ENCODE measurements at places on chromosomes 7 and 10.

DNA sequence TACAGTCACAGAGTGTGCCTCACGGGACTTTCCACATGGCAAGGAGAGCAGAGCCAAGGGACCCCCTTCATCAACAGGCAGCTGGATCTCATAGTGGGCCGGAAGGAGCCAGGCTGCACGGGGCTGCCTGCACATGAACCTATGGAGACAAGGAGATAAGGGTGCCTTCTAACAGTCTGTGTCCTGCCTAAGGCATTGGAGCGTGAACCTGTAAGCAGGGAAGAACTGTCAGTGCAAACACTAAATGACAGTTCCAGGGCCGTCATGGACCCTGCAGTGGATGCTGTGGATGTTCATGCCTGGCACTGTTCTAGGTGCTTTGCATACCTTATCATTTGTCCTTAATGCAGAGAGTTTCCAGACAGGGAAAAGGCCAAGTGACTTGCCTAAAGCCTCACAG is 85.9 kb downstream of the WIPF3 start:
- DNase-seq = no peak

DNA sequence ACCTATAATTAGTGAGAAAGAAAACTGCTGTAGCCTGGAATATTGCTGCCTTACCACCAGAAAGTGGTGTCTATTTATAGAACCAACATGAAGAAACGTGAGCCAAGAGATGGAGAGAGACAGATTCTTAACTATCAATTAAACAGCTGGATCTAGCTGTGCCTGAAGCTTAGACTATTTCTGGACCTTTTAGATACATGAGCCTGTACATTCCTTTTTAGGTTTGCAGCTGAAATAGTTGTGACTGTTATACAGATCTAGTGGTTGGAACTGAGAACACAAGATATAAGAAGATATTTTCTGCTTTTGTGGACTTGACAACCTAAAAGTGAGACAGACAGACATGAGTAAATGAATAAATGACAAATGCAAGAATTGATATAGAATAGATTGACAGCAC is 73.4 kb downstream of the CDK14 start:
- no peak for DNase-seq

DNA sequence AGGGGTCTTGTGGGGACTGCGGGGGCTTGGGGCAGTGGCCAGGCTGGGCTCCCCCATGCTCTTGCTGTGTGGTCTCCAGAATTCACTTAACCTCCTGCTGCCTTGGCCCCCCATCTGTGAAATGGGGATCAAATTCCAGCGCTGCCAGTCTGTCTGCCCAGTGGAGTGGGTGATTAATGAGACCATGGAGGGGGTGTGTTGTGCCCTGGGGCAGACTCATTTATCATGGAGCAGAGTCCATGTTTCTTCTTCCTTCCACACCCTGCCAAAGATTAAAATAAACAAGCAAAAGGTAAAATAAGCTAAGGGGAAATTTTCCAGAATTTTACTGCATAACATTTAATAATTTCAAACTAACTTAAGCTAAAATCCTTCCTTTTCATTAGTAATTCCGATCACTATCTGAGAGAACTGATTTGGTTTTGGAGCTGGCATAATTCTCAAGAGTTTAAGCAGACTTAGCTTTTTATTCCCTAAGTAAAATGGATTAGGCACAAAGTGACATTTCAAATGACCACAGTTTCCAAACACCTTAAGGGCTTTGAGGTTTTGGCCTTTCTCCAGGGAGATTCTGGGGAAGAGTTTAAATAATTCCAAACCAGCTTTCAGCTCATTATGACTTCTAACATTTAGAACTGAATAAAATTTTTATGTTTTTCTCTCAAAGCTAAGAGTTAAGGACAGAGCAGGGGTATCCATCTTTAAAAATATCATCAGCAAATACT is 211.9 kb downstream of the CXCL12 start:
- no peak for DNase-seq

GRCh38 chr7:4100691-4101090 is 581.4 kb upstream of the FOXK1 start:
- no peak for DNase-seq

DNA sequence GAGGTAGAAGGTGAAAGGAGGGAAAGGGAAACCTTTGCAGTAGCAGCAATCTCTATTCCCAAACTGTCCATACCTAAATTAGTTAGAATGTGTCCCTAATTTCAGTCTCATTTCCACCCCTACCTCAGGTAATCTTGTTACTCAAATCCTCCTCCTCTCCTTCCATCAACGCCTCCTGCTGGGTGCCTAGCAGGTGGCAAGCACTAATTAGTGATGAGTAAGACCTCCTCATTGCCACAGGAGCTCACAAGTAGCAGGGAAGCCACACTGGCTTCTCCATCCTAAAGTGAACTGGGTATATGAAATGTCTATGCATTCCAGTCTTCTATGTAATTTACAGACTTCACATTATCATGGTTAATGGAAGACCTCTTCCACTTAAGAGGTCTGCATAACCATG is 25.7 kb upstream of the FAM133B start:
- no peak for DNase-seq

- DNase-seq = no peak
These were observed 2.6 kb upstream of the ZPBP start for GRCh38 chr7:50095634-50096033.

DNA sequence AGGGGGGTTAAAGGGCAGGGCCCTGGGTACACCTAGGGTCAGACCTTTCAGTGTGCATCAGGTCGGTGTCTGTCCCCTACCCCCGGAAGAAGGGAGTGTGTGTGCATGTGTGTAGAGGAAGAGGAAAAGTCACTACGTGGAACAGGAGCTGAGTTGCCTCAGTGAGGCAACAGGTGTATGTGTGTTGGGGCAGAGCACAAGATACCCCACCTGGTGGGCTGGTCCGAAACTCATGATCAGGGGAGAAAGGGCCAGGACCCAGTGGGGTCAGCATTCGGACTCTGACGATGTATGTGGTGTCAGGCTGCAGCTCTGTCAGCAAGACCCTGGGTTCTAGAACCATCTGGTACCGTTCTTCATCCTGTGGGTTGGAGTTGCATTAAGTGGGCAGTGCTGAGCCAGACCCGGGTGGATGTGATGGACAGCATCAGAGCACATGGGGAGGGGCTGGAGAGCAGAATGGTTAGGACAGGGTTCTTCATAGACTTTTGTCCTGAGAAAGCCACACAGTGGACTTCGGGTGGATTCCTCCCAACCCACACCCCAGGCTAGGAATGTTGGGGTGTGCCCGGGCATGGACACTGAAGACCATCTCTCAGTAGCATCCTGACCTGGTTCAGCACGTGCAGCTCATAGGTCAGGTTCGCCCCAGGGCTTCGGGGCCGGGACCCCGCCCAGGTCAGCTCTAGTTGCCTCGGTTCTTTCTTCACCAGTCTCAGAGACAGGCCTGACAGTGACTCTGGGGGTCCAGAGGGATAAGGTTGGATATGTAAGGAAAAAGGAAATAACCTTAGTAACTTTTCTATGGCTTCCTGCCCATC is 10.7 kb downstream of the EPHA1 start:
- no peak for DNase-seq

DNA sequence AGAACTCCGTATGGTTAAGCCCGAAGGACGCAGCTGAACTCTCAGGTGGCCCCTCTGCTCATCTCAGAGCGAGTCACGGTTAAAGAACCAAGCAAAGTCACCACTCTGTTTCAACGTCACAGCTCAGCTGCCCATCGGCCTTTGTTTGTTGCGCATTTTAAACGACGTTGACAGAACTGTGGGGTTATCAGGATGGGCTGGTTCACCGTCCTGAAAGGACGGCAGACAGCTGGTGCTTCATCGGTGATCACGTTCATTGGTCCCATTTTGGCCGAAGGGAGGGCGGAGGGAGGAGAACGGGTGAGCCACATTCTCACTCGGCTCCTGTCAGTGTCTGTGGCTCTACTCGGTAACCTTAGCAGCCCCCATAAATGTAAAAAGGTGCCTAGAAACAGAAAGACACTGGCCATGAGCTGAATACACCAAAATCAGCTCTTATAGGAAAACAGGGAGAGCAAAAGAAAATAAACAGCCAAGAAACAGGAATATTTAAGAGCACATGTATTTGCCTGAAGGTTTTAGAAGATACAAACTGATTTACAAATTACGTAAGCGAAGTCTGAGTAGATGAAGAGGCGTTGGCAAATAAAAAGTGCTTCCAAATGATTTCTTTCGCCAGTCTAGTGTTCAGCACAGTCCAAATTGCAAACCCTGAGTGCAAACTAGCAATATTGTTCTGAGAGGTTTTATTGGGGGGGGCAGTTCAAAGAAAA is 8.4 kb downstream of the PRKAG2 start:
- no peak for DNase-seq

- DNase-seq = no peak
These were observed 3.6 kb downstream of the CAMK2B start for GRCh38 chr7:44321796-44322195.

DNA sequence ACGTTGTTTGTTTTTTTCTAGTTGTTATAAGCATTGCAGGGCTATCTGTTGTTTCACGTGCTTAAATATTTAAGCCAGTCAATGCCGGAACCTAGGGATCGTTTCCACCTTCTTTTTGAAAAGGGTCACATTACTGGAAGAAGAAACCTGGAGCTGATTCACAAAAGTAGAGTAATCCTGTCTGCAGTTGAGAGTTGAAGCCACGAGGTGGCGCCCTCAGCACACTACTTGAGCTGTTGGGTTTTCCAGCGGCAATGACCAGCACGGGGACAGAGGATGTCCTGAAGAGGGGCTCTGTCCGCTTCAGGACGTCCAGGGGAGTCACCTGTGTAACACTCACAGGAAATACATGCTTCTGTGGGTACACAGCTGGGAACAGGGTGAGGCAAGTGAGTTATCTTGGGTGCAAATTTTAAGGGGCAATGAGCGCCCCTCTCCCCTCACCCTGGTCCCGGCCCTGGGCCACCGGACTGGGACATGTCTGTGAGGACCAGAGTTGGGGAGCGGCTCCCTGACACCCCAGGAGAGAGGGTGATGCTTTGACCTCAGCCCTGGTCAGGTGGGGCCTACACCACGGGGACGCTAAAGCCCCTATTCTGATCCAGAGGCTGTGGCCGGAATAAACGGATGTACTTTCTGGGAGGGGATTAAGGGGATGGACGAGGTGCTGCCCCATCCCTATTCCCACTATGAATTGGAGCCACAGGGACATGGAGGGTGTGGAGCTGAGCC is 26.3 kb upstream of the WDFY4 start:
- DNase-seq = no peak

- no peak for DNase-seq
These were observed 42.2 kb downstream of the ACSM6 start for GRCh38 chr10:95236068-95236903.

DNA sequence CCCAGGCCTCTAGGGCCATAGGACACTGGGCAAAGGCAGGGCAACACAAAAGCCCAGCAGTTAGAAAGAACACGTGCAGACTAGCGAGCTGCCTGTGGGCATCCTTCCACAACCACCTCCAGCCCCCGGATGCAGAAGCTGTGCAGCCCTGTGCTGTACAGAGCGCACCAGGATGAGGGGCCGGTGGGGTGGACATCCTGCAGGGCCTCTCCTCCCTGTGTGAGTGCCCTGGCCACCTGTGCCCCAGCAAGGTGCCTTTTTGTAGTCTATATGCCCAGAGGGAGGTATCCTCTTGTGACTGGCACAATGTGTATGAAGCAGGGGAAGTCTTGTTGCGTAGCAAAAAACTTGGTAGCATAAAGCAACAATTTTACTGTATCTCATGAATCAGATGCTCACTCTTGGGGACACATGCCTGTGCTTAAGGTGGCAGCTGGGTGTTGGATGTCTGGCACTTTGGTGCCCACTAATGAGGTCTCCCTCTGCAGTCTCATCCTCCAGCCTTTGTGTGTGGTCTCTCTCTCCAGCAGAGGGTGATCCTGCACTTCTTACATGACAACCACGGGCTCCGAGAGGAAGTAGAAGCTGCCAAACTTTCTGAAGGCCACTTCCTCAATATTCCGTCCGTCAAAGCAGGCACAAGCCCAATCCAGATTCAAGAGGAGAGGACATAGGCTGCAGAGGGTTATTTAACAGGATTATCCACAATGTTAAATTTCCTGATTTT is 8.7 kb downstream of the NCAPG2 start:
- no peak for DNase-seq

GRCh38 chr10:70992436-70992835 is 104.1 kb upstream of the PCBD1 start:
- no peak for DNase-seq

DNA sequence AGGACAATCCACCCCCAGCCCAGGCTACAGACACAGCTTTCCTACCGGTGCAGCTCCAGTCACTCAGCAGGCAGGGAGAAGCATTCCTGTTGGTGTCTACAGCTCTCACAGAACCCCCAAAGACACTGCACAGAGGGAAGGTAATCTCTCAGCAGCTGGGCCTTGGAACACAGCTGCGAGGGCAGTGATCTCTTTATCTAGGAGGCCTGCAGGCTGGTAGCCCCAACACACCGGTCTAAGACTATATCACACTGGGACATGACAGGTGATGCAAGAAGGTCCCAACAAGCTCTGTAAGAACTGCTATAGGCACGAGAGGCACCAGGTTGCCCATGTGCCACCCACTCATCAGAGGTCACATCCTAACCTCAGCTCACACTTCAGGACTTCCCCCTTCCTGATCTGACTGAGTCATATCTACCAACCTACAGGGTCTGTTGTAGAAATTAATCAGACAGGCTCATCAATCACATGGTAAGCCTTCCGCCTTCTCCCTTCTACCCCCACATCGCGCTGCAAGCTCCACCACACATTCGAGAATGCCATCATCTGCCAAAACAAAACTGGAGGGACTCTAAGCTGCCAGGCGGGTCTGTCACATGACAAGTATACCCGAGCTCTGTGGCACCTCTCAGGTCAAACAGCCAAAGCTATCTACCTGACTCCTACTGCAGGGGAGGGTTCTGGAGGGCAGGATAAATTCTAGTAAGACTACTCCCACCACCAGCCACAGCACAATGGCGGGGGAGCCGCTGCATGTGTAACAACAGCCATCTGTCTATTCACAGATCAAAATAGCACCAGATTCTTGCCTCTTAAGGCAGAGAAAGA is 26.1 kb downstream of the FAM53B start:
- peak; percentile 97 for DNase-seq

- no peak for DNase-seq
These were observed 20.1 kb downstream of the PPP1R17 start for GRCh38 chr7:31707089-31707488.

DNA sequence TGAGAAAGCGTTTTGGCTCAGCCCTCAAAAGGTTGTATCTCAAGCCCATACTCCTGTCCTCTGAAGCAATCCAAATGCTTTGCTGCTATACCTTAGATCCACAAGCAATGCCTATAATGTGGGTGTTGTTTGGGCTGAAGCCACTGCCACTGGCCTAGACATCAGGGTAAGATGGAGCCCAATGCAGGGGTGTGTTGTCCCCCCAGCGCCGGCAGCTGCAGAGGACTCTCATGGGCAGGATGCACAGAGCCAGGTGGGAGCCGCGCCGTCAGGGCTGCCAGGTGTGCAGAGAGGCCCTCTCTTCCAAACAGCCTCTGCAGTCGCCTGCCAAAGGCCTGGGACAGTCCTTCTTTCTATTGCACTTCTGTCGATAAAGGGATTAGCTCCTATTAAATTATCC is 205.2 kb upstream of the SHH start:
- DNase-seq = no peak

DNA sequence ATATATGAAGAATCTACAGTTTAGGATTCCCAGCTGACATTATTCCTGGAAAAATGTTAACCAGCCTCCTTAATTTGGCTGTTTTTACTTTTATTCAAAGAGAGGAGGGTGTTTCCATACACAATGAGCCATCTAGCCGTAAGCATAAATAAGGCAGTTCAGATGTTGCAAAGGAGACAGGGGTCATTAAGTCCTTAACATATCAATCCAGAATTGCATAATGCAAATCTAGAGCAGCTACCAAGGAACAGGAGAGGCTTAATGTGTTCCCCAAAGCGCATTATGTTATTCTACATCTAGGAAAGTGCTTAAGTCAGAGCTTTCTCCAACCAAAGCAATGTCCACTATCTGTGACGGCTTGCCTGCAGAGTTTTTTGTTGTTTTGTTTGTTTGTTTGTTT is 32.4 kb upstream of the TCF7L2 start:
- no peak for DNase-seq

All from T-helper 1 cell (primary cell).